ENCODE measurements at places on chromosomes 2 and 18.

DNA sequence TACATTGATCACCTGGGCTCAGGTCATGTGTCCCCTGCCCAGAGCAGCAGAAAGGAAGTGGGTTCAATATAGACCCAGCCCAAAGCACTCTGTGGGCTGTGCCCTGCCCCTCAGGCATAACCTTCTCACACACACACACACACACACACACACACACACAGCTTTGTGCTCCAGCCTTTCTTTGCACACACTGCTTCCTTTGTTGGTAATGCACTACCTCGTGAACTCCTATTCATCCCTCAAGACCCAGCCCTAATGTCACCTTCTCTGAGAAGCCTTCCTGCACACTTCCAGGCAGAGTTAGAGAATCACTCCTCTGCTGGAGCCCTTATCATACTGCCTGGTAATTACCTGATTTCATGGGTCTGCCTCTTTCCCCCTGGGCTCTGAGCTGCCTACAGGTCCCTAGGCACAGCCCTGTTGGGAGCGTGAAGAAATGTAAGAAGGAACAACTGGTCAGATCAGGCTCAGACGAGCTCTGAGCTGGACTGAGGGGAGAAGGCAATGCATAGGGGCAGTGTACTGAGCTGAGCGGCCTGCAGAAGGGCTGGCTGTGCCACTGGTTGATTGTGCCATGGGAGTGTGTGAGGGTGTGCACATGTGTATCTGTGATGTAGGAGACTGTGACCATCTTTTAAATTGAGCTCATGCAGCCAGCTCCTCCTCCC, 210.3 kb downstream of the GLI2 start:
- DNase-seq: no peak

DNA sequence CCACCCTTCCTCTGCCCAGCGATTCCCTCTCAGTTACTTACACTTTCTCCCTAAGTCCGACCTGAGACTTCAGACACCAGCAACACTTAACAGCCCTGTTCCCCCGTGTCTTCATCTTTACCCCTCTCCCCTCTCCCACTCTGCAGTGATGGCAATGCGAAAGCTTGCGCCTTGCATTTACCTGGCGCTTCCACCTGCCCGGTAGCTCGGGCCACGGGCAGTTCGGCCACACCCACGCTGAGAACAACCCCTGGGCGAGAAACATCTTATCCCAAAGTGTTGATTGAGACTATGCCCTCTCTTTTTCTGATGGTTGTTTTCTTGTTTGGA, 558 bp downstream of the DNAJC10 start:
- DNase-seq: peak; percentile 23

DNA sequence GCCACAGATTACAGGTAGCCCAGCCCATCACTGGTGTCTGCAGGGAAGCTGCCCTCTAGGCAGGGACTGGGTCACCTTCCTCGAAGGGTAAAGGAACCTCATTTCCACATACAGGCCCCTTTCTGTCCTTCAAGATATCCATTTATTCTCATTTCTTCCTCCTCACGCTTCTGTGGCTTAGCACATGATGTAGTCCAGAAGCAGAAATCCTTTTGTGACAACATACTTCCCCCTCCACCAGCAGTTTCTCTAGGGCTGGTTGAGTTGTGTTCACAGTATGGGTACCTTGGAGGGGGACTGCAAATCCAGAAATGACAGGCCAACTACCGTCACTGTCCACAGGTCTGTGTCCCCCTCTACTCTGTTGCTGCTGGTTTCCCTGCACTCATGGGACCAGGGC, 364.9 kb downstream of the ANAPC1 start:
- no peak for DNase-seq

- DNase-seq: peak; percentile 76
Measured at GRCh38 chr2:181130686-181131085, 150.3 kb downstream of the UBE2E3 start.

DNA sequence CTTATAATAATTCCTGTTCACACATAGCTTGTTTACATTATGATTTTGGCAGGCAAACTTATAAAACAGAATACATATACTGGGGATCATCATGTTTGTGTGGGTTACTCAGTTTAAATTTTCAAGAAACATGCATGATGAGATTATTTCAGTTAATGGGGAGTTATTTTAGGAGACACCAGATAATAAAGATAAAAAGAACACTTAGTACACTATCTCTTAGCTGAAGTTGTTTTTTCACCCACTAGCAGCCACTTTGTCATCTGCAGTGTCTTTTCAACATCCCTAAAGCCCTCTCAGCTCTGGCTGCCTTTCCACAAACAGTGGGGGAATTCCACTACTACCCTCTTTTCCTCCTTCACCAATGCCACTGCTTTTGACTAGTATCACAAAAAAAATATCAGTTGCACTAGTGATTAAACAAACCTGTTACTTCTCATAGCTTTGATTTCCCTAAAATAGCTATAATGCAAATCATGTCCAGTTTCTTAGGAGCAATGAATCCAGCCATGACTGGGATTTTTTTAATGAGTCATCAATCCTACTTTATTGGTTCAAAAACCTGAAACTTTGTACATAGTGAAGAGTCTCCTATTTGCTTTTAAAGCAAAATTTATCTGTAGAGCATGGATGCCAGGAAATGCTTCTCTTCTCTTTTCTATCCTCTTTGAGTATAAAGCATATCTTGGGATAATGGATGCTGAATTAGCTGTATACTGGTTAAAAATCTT, 156.7 kb upstream of the TFPI start:
- no peak for DNase-seq

GRCh38 chr2:85353876-85354285, 447 bp downstream of the RETSAT start:
- peak; percentile 18 for DNase-seq

Measured in AG10803 (cell line).